ENCODE measurements at places on chromosomes 2 and 18.

DNA sequence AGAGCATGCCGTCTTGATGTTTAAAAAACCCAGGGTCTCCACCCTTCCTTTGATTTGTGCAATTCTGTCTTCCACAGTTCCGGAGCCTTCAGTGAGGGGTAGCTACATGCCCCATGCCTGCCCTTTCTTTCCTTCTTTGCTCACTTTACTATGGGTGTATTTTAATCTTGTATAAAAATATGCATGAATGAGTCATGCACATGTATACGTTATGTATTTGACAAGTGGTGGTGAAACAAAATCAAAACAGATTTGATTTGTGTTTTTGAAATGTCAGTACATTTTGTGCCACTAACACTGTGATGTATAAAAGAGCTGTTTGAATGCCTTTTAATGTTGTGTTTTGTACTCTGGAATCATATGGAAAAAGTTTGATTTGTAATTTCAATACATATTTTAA is 126.5 kb downstream of the RNF144A start:
- no peak for DNase-seq

- no peak for DNase-seq
Observed at GRCh38 chr18:24368749-24369148, 28.9 kb downstream of the OSBPL1A start.

DNA sequence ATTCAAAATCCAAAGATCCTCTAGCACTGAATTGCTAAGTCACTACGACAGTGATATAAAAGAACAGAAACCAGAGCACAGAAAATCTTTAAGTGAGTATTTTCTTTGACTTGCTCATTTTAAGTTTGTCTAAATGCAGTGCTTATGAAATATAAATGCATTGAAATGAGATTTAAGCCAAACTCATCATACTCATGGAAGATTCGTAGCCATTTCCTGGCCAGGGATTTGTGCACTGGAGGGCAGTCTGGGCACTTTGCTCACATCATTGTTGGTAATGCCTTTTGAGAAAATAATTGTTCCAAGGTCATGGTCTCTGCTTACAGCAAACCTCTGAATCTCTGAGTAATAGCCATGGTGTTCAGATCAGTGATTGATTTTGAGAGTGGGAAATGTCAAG is 307.7 kb downstream of the ARHGAP15 start:
- DNase-seq, result no peak

GRCh38 chr2:157748371-157749142 is 119.9 kb upstream of the ACVR1C start:
- DNase-seq, result no peak

DNA sequence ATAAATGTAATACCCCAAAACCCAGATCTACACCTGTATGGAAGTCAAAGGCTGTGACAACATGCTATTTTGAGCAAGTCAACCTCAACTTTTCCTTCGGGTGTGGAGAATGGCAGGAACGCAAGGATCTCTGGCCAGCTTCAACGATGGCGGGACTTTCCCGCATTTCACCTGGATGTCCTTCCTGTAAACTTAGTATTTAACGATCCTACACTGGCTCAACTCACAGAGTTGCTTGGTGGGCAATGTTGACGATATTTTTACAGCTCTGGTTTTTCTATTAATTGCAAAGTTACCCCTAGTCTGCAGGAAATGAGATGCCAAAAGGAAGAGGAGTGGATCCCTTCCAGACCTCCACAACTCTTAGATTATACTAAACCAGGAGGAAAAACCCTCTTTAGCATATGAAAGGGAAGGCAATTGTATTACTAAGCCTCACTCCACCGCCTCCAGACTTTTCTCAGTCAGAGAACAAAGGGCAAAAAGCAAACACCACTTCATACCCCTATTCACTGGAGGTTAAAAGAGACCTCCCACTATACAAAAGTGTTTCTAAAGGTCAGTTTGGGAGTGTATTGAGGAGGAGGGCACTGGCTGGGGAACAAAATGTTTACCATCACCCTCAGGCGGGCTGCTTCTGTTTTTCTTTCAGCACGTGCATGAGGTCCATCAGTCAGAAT is 56.5 kb upstream of the ACVR1 start:
- DNase-seq, result no peak

GRCh38 chr18:77851802-77852201 is 602.2 kb downstream of the GALR1 start:
- no peak for DNase-seq

DNA sequence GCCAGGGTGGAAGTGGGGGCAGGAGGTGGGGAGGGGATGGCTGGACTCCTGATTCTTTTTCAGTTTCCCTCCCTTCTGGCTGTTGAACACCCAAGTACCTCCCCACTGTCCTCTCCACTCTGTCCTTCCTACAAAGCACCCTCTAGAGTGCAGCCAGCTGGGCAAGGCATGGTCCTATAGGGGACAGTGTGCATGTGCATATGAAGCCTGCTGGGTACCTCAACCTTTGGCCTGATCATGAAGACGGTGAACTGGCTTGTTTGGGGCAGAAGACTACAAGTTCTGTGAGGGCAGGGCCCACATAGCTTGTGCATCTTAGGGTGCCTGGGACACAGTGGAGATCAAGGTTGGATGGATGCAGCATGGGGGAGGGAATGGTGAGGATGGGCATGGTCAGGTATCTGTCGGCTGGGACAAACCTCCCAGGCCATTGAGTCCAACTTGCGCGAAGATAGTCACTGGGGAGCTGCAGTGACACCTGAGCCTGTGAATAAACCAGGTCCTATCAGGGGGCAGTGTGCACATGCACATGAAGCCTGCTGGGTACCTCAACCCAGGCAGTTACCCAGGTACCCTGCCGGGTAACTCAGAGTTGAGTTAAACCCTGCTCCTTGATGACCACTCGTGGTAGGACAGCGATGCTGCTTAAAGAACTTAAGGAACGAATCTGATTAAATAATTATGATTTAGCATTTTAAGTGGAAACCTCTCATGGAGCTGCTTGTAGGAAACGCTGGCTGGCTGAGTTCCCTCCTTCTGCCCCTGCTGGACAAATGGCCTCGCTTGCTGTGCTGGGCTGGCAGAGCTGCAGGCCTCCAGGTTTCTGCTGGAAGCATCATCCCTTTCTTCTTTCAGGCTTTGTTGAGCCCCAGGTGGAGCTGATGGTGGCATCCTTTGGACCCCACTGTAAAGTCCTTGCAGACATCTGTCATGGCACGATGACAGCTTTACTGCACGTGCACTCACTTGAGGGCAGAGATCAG is 84.0 kb downstream of the POLR1A start:
- DNase-seq, result no peak

DNA sequence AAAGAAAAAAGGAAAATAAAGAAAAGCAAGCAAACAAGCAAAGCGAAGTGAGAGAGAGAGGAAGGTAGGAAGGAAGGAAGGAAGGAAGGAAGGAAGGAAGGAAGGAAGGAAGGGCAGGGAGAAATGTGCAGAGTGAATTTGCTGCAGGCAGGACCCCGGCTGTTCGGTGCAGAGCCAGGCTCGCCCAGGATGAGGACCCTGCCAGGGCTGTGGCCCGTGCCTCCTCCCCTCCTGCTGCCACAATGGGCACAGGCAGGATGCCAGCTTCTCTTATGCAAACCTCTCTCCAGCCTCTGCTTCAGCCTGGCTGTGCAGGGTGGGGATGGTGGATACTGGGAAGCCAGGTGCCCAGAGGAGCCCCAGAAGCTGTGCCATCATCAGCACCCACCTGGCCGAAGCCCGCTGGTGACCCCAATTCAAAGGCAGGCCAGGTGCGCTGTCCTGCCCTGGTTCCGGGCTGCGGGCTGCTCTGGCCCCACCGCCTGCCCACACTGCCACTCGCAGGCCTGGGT is 3.2 kb downstream of the GPR17 start:
- no peak for DNase-seq

DNA sequence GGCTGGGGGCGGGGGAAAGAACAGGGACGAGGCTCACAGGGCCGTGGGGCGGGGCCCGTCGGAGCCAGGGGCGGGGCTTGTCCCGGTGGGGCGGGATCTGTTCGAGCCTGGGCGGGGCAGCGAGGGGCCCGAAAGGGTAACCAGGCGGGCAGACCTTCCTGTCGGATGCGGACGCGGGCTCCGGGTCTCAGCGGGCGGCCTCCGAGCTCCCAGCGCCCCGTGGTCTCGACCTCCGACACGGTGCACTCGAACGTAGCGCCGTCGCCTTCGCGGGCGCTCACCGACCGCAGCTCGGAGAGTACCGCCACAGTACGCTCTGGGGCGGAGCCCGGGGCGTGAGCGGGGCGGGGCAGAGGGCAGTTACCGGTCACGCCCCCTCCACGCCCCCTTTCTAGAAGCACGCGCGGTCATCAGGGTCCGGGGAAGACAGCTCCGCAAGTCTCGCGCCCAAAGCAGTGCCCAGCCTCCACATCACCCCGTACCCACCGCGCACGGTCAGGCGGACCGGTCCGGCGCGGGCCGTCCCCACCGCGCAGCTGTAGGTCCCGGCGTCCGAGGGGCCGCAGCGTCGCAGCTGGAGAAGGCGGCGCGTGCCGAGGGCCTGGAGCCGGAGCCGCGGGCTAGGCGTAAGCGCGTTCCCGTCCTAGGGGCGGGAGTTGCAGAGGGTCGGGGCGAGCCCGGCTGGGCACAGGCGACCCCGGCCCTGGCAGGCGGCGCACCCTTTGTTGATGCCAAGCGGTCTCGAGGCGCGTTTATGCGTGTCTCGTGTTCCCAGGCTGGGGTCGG is 8.7 kb downstream of the TMEM198 start:
- DNase-seq, result peak; percentile 54

- DNase-seq, result no peak
Observed at GRCh38 chr2:109526442-109526970, 87.3 kb downstream of the SEPTIN10 start.

- no peak for DNase-seq
Observed at GRCh38 chr2:19988600-19988999, 1.3 kb downstream of the WDR35 start.

DNA sequence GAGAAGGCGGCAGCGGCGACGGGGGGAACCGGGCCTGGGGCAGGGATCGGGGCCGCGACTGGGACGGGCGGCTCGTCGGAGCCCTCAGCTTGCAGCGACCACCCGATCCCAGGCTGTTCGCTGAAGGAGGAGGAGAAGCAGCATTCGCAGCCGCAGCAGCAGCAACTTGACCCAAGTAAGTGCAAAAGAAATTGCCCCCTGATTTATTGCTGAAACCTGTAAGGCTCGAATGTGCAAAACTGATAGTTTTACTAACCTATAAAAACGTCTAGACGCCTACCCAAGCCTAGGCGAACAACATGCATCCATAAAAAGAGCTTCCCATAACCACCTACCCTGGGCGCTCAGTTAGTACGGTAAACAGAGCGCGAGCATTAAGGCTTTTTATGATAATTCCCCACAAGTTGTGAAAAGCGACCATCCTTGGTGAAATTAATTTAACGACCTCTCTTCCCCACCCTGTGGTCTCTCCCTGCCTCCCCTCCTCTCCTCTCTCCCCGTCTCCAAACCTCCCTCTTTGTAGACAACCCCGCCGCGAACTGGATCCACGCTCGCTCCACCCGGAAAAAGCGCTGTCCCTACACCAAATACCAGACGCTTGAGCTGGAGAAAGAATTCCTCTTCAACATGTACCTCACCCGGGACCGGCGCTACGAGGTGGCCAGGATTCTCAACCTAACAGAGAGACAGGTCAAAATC is 1.0 kb downstream of the HOXD9 start:
- DNase-seq, result no peak

DNA sequence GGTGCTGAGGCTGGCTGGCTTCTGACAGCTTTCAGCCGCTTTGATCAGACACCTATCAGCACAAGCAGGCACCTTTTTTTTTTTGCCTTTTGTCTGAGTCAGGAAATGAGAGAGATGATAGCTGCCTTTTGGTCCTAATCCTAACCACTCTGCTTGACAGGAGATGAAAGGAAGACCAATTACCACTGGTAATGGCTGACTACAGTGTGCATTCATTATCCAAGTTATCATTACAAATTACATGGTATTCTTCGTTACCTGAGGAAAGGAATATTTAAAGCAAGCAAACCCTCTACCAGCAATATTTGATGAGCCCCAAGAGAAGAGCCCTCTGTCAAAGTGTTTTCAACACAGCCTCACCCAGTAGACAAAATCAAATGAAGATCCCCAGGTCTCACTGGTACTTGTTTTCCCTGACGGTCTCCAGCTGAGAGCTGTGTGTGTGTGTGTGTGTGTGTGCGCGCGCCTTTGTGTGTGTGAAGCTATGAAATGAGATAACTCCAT is 925.7 kb downstream of the DCDC2C start:
- no peak for DNase-seq

- no peak for DNase-seq
Observed at GRCh38 chr2:144078802-144079724, 440.9 kb downstream of the ZEB2 start.

DNA sequence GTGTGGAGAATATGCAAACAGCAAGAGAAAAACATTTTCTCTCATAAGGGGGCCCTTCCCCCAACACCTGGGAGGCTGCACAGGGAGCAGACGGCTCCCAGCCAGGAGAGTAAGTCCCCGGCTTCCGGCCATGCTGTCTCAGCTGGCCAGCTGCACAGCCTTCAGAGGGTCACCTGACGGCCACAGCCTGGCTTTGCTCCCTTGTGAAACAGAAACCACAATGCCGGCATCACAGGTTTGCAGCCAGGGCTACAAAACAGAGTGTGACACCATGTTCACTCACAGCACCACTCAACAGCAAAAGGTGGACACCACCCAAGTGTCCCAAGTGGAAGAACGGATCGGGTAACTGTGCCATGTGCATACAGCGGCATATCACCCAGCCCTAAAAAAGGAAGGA is 86.9 kb upstream of the GPC1 start:
- no peak for DNase-seq

- no peak for DNase-seq
Observed at GRCh38 chr18:54254265-54254758, 15.0 kb upstream of the POLI start.

DNA sequence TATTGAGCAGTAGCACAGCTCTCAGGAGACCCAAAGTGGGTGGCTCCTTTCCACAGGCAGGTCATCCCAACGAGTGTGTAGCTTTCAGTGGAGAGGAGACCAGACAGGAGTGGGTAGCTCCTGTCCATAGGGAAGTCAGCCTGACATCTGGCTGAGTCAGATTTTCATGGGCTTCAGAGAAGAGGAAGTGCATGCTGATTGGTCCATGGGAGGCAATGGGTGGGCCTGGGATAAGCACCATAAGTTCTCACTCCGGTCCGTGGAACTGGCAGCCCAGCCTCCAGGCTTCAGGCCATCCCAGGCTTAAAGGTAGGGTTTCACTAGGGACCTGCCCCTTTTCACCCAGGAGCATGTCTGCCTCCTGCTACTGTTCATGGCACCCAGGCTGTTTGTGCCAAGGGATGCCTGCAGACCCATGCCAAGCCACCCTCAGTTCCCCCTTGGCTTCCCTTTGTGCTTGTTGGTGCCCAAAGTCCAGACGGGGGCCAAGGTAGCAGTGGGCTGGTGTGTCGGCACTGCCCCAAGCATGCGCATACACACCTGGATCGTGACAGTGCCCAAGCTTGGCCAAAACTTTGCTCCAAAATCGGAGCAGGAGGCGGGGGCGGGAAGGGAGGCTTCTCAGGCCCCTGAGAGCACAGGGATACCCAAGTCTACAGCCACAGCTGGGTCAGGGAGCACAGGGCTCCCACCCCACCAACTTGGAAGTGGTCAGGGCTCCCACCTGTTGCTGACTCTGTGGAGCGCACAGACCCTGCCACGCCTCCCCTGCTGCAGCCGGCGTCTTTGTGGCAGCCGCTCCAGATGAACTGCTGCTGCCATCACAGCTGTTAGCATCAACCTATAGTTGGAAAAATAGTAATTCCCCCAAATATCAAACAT is 26.4 kb downstream of the MARCHF7 start:
- no peak for DNase-seq

- DNase-seq, result no peak
Observed at GRCh38 chr2:170585067-170585466, 130.1 kb upstream of the SP5 start.

- DNase-seq, result no peak
Observed at GRCh38 chr2:217079165-217079564, 219.3 kb upstream of the TNP1 start.
